CMK (cell line): ENCODE measurements at places on chromosomes 4 and X.

- no peak for DNase-seq
Measured at GRCh38 chr4:1245481-1246051, 3.4 kb downstream of the CTBP1 start.

DNA sequence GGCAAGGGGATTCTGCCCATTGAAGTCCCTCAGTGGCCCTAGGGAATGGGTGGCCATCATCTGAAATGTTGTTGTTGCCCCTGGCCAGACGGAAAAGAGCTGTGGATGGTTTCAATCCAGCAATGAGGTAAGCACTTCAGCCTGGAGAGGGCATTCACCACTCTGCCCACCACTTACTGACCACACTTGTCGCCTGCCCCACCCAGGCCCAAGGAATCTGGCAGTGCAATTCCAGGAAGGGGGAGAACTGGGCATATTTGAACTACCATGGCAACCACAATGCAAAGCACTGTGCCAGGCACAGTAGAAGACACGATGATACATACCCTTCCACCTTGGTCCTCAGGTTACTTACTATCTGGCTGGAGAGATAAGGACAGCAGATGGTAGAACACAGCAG is 161.6 kb downstream of the PDGFRA start:
- DNase-seq = no peak

GRCh38 chr4:6885953-6886557 is 23.6 kb upstream of the TBC1D14 start:
- DNase-seq = no peak

GRCh38 chr4:38846015-38846414 is 10.6 kb downstream of the TLR6 start:
- no peak for DNase-seq

DNA sequence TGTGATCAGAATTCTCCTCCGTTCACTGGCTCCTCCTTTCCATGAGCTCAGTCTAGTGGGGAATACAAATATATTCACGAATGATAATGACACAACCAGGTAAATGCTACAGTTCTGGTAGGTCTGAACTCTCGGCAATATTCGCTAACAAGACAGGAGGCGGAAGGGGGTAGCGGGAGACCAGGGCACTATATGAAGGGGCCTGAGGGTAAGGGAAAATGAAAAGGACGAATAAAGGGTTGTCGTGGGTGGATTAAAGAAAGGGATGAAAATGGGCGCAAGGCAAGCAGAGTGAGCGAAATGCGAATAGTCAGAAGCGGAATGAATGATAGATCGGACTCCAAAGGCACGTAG is 743 bp downstream of the NKAP start:
- no peak for DNase-seq
